ENCODE measurements at places on chromosomes 6 and 20. TPM values are rescaled to one million over a fixed set of nuclear protein-coding genes. Genes with fewer than 3 reads are reported as not detected.

GRCh38 chr6:169019727-169020491 is 233.7 kb downstream of the THBS2 start:
- H3K27ac ChIP-seq, result no peak overlapping the region
- no peak for DNase-seq
- H3K36me3 ChIP-seq, result no peaks in the 10 kb centered on the region

KCNG1 gene
- polyA plus RNA-seq, result 0.95 TPM

C6orf58 gene
- not detected for polyA plus RNA-seq

THBS2 gene
- polyA plus RNA-seq, result 6.1 TPM

GRCh38 chr6:115691433-115691832 is 369.3 kb downstream of the FRK start:
- H3K4me3 ChIP-seq, result no peak overlapping the region
- no peaks in the 10 kb centered on the region for H3K27me3 ChIP-seq
- H3K36me3 ChIP-seq, result no peaks in the 10 kb centered on the region
- H3K27ac ChIP-seq, result no peak overlapping the region
- no peak for DNase-seq

SAMD3 gene
- polyA plus RNA-seq, result 4.4 TPM

DNA sequence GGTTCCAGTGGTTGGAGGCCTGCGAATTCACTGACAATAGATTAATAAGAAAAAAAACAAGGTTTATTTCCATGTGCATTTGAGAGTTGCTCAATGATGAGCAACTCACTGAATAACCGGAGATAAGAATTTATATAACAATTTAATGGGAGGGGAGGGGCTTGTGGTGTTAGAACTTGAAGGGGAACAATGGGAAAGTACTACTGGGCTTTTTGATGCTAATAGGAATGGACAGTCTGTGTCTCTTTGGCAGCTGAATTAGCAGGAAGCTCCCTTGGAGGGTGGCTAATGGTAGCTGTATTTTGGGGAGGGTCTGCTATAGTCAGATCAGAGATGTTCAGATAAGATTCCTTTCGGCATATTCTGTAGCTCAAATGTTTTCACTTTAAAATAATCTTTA is 62.4 kb upstream of the GMDS start:
- no peaks in the 10 kb centered on the region for H3K4me1 ChIP-seq
- no peak for DNase-seq
- no peak overlapping the region for H3K27ac ChIP-seq
- no peak overlapping the region for H3K4me3 ChIP-seq

GRCh38 chr6:123997223-123997622 is 193.6 kb downstream of the NKAIN2 start:
- no peaks in the 10 kb centered on the region for H3K27me3 ChIP-seq
- H3K36me3 ChIP-seq, result no peaks in the 10 kb centered on the region
- H3K4me1 ChIP-seq, result no peaks in the 10 kb centered on the region
- H3K4me3 ChIP-seq, result no peak overlapping the region
- H3K27ac ChIP-seq, result no peak overlapping the region

GRCh38 chr6:32095338-32096086 is 13.6 kb downstream of the TNXB start:
- peaks cover 10% of the 10 kb centered on the region for H3K27me3 ChIP-seq
- H3K36me3 ChIP-seq, result no peaks in the 10 kb centered on the region
- DNase-seq, result no peak
- H3K4me3 ChIP-seq, result no peak overlapping the region
- H3K27ac ChIP-seq, result no peak overlapping the region

- peaks cover 13% of the 10 kb centered on the region for H3K4me1 ChIP-seq
- peak overlapping the region; percentile 75 for H3K27ac ChIP-seq
- H3K27me3 ChIP-seq, result peaks cover 13% of the 10 kb centered on the region
- no peaks in the 10 kb centered on the region for H3K36me3 ChIP-seq
Measured at GRCh38 chr20:62603907-62604785, 38.2 kb upstream of the SLCO4A1 start.

CFB gene
- 76.4 TPM for polyA plus RNA-seq

All from adrenal gland (tissue), 19 donors.